ENCODE measurements at places on chromosomes 5 and 9.

GRCh38 chr5:160209917-160210316 is 19.4 kb upstream of the FABP6 start:
- no peak for DNase-seq

DNA sequence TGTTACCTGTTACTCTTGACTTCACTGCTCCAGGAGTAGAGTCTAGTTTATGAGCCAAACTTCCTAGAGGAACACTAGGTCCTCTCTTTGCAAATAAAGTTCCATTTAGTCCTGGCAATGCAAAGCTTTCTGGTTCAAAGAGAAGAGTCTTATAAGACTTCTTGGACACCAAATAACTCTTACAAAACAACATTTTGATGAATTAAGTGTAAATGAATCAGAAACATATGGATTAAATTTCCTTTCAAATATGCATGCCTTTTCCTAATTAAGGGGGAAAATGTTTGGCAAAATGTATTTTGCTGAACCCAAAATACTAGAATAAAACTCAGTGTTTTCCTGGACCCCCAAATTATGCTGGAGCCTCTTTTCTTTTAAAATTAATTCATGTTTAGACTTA is 388.0 kb downstream of the FGF10 start:
- no peak for DNase-seq

DNA sequence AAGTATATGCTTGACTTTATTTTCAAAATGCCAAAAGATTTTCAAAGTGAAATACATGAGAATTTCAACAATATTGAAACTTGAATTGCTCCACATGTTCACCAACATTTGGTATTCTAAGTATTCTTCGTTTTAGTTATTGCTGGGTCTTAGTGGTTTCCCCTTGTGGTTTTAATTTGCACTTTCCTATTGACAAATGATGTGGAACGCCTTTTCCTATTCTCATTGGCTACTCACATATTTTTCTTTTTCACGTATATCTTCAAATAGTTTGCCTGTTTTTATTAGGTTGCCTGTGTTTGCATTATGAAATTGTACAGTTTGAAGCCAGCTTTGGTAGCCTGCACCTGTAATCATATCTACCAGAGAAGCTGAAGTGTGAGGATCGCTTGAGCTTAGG is 405.7 kb upstream of the IRX2 start:
- DNase-seq, result no peak

- no peak for DNase-seq
These were observed 27.8 kb downstream of the PPARGC1B start for GRCh38 chr5:149757956-149758355.

DNA sequence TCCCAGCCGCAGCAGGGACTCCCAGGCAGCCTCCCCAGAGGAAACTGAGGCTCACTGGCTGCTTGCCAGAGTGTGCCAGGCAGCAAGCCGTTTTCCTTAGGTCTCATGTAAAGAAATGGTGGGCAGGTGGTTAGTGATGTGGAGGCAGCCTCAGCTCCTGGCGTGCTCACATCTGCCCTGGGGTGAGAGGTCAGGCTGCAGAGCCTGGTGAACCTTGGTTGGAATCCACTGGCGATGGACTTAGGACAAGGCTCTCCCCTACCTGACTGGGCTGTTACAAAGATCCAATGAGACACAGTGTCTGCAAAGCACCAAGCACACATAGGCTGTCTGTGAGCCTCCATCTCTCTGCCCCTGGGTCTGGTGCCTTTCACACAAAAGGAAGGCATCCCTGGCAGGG is 30.9 kb downstream of the LHX6 start:
- DNase-seq, result no peak

GRCh38 chr9:135215571-135216161 is 128.2 kb downstream of the OLFM1 start:
- DNase-seq, result no peak

DNA sequence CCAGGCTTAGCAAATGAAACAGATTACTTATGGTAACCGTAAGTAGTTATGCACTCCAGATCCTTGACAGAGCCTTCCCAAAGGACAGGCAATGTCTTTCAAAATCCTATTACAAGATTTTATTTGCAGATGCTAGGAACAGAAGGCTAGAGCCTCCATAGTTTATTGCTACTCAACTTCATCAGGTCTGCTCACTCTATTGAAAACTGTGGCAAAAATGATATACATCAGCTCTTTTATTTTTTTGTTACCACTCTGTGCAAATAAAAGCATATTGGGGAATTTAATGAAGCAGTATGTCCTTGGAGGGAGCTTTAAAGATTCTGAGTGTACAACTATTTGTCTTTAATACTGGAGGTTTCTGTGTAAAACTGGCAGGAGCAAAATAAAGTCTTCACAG is 46.5 kb downstream of the SLC44A1 start:
- DNase-seq, result no peak

DNA sequence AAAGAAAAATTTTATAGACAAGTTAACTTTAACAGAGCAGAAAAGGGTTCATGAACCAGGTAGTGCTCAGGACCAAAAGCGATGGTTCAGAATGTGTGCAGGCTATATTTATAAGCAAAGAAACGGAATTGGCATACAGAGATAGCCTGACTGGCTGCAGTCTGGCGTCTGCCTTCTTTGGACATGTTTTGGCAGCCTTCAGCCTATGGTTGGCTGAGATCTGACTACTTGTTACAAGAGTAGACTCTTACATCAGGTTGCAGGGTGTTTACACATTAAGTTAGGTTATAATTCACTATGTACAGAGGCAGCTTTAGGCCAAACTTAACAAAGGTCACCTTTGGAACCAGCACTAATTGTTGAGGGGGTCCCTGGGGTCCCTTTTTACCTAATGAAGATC is 7.0 kb downstream of the NOP16 start:
- DNase-seq, result no peak

GRCh38 chr5:167389537-167389936 is 901.9 kb upstream of the WWC1 start:
- no peak for DNase-seq

DNA sequence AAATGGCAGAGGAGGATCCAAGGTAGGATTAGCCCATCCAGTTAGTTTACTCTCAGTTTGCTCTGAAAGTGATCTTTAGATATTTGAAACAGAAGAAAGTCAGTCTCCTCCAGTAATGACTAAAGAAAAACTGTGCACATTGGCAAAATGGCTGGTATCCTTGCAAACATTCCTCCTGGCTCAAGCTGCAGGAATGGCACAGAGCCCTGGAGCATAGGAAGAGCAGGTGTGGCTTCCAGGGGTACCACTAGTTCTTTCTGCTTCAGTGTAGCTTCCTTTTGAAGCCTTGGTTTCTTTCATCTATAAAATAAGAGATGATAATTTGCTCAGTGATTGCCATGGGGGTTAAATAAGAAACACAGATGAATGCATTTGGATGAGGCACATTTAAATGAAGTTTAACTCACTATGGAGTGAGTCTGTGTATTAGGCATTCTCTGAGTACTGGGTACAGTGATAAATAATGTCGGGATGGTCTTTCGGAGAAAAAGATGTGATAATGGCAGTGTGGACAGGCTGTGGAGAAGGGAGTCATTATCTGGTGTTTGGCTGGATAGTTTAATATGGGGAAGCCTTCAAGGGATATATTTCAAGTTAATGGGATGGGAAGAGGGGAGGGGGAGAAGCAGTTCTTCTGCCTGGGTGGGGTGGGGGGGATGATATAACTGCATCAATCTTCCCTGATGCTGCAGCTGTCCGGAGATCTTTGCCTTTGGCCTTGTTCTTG is 217.3 kb upstream of the KLF4 start:
- no peak for DNase-seq

DNA sequence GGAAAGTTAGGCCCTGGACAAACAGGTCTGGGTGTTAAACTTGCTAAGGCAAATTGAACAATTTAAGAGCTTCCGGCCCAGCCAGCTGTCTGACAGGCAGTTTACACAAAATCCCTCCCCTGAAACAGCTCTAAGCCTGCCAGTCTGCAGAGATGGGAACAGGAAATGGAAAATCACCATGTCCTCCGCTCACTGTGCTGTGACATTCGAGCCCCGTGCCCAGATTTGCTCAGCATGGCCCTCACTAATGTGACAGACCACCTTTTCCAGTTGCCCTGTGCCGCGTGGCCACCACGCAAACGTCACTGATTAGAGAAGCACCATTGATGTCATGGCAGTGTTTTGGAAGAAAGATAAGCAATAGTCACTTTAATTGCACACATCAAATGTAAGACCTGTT is 41.0 kb downstream of the CCNJL start:
- DNase-seq, result no peak

GRCh38 chr5:53041071-53041692 is 52.0 kb downstream of the ITGA2 start:
- no peak for DNase-seq

DNA sequence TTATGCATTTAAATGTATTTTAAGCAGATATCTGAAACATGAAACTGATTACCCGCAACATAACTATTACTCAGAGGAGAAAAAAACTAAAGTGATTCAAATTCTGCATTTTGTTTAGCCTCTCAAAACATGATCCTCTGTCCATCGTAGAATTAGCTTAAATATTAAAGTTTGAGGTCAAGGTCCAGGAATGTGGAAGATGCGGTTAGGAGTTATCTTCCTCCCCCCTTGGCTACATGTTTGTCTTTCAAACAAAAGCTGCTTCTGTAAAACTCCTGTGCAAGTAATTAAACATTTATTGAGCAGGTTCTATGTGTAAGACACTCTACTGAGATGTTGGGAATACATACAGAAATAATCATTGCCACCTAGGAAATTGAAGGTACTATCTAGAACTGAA is 175.0 kb upstream of the ISL1 start:
- no peak for DNase-seq

DNA sequence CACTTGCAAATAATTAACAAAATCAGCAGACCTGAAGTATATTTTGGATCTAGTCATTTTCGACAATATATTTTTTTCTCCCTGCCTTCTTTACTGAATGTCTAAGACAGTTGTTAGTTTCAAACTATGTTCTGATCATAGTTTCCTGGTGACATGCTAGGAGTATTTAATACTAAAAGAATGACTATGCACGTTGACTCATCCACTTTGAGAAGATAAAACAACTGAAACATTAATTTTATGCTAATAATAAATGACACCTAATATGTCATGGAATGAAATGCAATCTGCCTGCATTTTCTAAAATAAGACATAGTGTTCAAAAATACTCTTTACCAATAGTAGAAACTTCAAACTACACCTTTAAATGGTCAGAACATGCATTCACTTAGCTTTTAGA is 2123.7 kb upstream of the C9orf72 start:
- no peak for DNase-seq

- DNase-seq, result no peak
These were observed 20.3 kb upstream of the TNIP1 start for GRCh38 chr5:151101151-151101550.

DNA sequence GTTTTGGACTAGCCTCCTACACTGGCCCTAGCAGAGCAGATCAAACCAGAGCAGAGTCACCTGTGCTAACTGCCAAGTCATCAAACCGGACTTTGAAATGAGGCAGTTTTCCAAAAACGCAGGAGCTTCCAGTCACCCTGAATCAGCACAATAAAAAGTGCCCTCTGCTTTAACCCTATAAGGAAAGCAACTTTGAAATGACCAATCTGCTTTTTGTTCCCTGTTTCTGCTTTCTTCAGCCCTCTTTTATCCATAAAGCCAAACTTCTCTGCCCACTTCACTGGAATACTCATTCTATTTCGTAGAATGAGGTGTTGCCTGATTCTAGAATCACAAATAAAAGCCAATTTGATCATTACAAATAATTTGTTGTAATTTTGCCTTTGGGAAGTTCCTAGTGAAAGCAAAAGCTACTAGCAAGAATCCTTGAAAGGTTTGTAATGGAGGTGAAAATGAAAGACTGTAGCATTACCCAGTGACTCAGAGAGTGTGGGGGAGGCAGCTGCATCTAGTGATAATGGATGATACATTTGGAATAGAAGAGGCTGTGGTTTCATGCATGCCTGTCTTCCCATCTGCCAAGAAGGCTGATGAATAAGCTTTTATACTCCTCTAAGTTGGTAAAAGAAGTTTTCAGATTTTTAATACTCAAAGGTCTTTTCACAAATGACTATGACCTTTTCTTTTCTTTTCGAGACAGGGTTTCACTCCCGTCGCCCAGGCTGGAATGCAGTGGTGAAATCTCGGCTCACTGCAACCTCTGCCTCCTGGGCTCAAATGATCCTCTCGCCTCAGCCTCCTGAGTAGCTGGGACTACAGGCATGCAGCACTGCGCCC is 14.9 kb downstream of the SPAAR start:
- no peak for DNase-seq

DNA sequence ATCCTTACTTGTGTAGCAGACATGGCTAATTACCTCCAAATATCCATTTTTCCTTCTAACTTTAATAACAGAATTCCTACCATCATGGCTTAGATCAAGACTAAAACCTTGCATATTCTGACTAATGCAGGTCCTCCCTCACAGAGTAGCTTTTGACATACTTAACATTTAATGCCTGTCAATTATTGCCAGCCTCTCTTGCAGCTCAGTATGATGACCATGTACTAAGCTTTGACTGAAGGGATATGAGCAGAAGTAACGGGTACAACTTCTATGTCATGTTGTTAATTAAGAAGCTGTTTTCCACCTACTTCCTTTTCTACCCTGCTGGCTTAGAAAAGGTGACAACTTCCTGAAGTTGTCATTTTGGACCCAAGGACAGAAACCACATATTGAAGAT is 533.4 kb downstream of the PSAT1 start:
- DNase-seq, result no peak

- no peak for DNase-seq
These were observed 70.4 kb upstream of the IFNE start for GRCh38 chr9:21552244-21553170.

DNA sequence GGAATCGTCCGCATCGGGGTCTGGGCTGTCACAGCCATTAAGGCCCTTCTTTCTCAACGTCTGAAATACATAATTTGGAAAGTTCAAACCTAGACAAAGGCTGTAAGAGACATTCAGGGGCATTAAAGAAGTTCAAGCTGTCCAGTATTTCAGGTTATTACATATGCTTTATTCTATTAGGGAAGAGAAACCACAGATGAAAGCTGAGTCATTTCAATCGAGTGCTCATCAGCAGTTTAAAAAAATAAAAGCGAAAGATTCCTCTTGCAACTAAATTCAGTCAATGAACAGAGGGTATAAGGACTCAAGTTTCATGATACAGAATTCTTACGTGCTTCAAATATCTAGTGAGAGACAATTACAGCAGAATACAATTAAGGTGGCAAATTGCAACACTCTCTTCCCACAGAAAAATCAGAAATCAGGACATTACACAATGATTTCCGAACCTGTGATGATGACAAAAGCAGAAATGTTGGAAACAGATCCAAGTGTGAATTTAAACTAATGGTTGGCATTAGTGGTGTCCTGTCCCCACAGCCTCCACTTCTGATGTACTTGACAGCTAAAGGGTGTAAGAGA is 121.6 kb downstream of the MEF2C start:
- no peak for DNase-seq

GRCh38 chr5:56822981-56823380 is 7.6 kb downstream of the MAP3K1 start:
- no peak for DNase-seq

DNA sequence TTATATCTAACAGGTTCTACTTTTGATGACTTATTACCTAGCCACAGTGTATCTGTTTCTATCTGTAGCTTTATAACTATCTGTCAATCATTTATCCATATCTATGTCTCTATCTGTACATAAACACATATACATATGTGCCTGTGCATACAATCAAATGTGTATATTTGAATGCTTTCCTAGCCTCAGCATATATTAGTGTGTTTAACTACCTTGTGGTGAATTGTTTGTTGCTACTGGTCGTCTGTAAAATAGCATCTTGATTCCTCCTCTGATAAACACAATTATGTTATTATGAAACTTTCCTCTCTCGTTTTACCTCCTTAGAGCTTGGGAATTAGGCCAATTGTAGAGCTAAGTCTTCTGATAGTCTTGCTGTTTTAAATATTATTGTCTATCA is 44.4 kb downstream of the PARP8 start:
- no peak for DNase-seq

- no peak for DNase-seq
These were observed 179.6 kb upstream of the GLRA1 start for GRCh38 chr5:152104211-152104610.

All from activated CD4-positive, alpha-beta T cell treated with anti-CD3 and anti-CD28 coated beads, Interleukin-2, amount 50 U/mL, for 4 hours (primary cell).